ENCODE measurements at places on chromosomes 4 and X.
A peak's percentile ranks its signal among the peaks of the same experiment; 100 is the strongest.

DNA sequence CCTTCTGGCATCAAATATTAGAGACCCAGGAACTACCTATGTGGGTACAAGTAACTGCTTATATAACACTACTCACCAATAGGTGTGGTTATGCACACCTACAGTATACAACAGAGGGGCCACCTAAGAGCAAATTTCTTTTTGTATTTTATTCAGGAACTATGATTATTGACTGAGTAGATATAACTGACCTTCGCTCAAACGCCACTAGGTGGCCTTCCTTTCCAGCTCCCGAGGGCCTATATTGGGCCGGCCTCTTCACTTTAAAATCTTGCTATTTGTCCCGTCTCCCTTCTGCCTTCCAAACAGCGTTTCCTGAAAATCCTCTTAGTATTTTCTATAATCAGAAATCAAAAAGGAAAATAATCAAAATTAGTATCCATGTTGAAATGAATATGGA, 19.9 kb upstream of the PABPC5 start:
- no peak for DNase-seq

DNA sequence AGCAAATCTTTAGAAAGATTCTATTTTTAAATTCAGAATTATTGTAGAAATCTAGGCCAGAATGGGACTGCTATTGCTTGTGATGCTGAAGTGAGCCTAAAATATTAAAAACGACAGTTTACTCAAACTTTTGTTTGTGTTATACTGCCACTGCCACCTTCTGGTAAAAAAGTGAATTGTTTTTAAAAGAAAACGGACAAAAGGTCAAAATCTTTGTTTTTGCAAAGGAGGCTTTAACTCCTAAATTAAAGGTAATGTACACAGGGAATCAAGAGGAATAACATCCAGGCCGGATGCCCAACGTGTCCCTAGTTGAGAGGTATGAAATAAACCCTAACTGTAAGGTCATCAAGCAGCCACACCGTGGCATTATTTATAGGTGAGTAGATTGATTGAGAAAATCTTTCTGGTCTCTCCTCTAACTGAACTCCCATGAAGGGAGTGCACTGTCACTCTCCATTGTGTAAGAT, 338.3 kb upstream of the GALNT7 start:
- DNase-seq = peak; percentile 37

- DNase-seq = no peak
Observed at GRCh38 chrX:75230296-75230695, 43.6 kb upstream of the UPRT start.

- no peak for DNase-seq
Observed at GRCh38 chr4:102705391-102705935, 55.3 kb downstream of the MANBA start.

DNA sequence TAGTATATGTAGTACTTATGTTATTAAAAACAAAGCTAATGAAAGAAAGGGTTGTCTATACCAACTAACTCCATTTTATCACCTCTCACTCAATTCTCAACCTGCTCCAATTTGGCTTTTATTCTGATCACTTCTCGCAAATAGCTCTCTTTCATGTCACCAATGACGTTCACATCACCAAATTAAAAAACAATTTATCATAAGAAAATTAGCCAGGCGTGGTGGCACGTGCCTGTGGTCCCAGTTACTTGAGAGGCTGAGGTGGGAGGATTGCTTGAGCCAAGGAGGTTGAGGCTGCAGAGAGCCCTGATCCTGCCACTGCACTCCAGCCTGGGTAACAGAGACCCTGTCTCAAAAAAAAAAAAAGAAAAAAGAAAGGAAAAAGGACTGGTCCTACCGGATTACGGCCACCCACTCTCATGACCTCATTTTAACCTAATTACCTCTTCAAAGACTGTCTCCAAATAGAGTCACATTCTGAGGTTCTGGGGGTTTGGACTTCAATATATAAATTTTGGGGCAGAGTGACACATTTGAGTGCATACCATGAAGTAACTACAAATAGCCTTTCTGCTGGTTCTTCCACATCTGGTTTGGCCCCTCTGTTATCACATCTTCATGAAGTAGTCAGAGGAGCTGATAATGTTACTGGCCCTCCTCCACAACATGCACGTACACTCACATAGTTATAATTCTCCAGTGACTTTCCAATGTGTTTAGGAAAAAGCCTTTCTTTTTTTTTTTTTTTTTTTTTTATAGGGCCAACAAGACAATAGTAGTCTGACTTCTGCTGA, 15.8 kb upstream of the RBMX start:
- no peak for DNase-seq

GRCh38 chrX:118507766-118508165, 12.2 kb downstream of the DOCK11 start:
- no peak for DNase-seq

DNA sequence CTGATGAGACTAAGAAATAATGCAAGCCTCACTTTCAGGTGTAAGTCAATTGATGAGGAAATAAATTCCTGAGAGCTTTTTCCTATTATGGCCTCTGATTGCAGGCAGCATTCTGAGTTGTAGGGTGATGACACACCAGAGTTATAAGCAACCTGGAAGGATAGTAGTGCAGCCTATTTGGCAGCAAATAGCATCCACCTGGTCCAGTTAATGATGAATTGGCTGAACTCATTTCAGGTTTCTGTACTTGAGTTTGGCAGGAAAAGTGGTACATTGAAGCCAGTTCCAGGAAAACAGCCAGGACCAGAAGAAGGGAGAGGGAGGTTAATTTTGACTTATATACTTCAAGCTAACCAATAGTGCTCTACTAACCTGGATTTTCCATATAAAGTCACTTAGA, 316.8 kb downstream of the NAF1 start:
- DNase-seq = no peak

- no peak for DNase-seq
Observed at GRCh38 chrX:23804578-23804977, 21.6 kb downstream of the SAT1 start.

DNA sequence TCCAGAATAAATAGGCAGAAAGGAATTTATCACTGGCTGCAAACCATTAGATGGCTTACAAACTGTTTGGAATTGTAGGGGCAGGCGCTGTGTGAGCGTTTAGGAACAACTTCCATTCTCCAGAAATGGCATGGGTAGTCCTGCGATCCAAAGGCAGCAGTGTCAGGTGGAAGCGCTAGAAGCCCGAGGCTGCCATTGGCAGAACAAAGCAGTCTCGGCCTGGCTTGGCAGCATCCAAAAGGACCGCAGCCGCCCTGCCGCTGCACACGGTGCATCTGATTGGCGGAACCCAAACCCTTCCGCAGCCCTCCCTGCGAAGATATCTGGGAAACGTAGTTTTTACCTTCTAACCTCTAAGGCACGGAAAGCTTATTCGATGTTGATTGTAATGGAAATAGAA, 23.6 kb upstream of the YTHDC1 start:
- DNase-seq = peak; percentile 87

GRCh38 chr4:98685225-98686042, 27.0 kb upstream of the TSPAN5 start:
- no peak for DNase-seq

DNA sequence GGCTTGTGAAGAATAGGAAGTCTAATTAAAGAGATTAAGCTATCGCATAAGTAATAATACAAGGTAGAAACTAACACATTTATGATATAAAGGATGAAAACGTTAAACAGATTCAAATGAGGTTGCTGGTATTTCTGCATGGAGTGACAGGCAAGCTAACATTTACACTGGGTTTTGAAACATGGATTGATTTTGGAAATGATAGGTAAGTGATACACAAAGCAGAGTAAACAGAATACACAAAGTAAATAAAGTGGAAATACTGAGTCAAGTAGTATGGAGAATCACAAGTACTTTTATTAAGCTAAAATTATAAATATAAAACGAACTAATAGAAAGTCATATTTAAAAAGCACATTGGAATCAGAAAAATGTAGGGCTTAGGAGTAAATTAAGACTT, 665.3 kb downstream of the STPG2 start:
- no peak for DNase-seq

- no peak for DNase-seq
Observed at GRCh38 chr4:24260133-24260715, 324.1 kb downstream of the DHX15 start.

- no peak for DNase-seq
Observed at GRCh38 chr4:7621252-7622035, 186.7 kb upstream of the PSAPL1 start.

DNA sequence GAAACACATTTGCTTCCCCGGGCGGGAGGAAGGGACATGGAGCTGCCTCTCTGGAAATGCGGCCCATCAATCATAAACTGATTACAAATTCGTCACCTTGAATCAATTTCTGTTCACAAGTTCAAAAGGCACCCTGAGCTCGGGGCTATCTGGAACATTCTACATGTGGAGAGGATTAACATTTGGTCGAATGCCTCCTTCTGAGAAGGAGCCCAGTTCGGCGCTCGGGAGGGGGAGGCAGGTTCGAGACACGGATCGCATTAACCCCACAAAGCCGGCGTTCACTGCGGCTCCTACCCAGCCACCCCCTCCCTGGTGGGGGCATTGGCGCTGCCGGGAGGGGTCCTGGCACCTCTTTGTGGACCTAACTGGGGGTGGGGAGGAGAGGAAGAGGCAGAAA, 108.0 kb downstream of the CPZ start:
- no peak for DNase-seq

DNA sequence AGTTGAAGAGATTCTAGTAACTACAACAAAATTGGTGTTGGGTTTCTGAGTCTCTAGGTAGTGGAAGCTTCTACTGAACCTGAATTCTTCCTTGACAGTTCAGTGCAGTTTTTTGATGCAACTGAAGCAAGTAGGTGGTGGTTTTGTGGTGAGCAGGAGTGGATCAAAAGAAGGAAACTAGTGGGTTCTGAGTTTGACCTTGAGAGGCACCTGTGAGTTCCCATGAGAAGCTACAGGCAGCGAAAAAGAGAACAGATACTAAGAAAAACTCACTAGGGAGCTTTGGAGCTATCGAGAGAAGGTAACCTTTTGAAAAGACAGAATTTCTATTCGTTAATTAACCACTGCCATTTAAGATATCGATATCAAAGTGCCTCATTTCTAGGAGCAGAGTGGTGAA, 145.2 kb downstream of the PDHA2 start:
- DNase-seq = no peak

DNA sequence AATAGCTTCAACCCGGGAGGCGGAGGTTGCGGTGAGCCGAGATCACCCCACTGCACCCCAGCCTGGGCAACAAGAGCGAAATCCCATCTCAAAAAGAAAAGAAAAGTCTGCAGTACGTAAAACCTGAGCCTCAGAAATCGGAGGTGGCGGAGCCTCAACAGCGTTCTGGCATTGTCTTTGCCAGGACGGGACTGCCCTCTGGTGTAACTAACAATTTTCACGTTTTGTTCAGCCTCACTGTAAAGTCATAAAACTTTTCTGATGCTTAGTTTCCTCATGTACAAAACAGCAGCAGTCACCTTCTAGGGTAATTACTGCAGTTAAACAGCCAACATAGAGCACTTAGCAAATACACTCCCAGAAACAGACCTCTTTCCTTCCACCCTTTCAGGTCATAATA, 121.7 kb downstream of the RBM47 start:
- DNase-seq = no peak

GRCh38 chr4:41887277-41887676, 48.0 kb upstream of the TMEM33 start:
- no peak for DNase-seq

DNA sequence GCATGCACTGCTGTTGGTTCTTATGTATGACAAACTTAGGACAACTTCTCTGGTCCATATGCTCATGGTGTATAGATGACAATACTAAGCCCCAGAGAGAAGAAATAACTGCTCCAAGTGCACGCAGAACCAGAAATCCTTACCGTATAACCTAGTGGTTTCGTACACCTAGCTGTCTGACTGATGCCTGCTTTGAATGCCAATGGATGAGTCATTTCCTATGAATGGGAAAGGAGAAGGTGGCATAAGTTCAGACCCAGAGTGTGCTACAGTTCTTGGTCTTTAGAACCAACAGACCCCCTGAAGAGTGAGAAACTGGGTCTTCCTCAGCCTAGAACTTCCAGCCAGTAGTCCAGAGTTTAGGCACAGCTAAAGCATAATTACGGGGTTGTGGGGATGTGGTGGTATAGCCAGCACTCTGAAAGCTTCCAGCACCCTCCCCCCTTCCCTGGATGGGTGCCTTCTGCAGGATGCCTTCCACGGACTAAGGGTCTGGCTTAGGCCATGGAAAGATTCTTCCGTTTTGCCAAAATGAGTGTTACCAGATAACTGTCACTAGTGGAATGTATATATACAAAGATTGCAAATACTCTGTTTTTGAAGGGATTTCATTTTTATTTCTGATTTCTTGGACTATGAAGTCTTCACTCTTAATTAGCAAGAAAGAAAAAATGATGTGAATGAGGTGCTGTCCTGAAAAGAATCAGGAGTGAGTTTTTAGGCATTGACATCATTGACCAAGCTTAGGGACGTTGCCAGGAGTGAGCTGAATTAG, 84.6 kb upstream of the PACRGL start:
- no peak for DNase-seq

DNA sequence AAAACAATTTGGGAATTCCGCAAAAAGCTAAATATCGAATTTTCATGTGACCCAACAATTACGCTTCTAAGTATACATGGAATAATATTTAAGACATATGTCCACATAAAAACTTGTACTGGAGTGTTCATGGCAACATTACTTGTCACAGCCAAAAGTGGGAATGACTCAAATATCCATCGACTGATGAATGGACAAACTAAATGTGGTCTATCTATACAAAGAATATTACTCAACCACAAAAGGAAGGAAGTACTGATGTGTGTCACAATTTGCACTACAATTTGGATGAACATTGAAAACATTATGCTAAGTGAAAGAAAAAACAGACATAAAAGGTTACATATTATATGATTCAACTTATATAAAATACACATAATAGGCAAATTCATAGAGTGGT, 71.9 kb downstream of the AFF2 start:
- DNase-seq = no peak

DNA sequence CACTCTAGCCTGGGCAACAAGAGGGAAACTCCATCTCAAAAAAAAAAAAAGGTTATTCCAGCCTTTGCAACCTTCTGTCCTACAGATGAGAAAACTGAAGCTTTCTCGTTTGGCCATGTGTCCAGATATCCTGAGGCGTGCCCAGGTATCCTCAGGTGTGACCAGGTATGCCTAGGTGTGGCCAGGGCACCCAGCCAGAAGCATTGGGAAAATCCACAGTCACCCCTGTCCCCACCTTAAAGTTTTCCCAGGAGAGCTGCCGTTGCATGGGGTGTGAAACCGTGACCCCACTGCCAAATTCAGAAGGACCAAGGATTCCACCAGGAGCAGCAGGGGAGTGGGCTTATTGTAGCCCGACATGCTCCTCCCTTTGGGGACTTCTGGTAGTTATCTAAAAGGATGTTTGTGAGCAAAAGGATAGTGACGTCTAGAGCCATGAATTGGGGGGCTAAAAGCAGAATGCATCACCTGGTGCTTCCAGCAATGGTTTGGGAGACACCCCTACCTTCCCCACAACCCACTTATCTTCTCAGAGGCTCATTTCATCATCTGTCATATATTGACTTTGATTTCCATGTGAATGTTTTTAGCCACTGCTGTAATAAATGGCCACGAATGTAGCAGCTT, 4.0 kb upstream of the DHRSX start:
- DNase-seq = no peak

- DNase-seq = no peak
Observed at GRCh38 chrX:107600366-107600765, 27.9 kb upstream of the PRPS1 start.

Measured in midbrain (tissue), 1 donor.